Right atrium auricular region (tissue), 2 donors: ENCODE measurements at places on chromosomes 3 and 15. TPM values are rescaled to one million over a fixed set of nuclear protein-coding genes. Genes with fewer than 3 reads are reported as not detected.

LMAN1L gene
- 88.7 TPM for total RNA-seq

FRMD4B gene
- total RNA-seq, result 37.8 TPM

GCNT3 gene
- total RNA-seq, result not detected

MAP1A gene
- 39.3 TPM for total RNA-seq

GRCh38 chr3:171356251-171356650 is 104.0 kb downstream of the TNIK start:
- no peak overlapping the region for H3K4me3 ChIP-seq
- no peak overlapping the region for H3K27ac ChIP-seq
- H3K27me3 ChIP-seq, result no peaks in the 10 kb centered on the region

DNA sequence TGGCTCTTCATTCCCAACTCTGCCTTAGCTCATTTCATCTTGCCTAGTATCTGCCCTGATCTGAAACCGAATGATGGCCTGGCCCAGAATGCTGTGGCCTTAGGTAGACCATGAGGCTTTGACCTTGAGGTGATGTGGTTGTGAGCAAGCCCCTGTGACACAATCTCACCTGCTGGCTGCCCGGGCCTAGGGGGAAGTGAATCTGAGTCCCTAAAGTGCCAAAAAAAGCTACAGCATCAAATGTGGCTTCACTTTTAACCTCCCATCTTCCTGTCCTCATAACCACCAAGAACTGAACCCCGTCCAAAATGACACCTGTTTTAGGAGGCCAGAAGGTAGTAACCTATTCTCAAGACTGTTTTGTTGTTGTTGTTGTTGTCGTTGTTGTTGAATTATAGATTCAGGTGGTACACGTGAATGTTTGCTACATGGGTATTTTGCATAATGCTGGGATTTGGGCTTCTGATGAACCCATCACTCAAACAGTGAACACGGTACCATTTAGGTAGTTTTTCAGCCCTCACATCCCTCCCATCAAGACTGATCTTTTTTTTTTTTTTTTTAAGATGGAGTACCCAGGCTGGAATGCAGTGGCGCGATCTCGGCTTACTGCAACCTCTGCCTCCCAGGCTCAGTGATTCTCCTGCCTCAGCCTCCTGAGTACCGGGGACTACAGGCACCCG is 54.6 kb downstream of the MCCC1 start:
- no peak overlapping the region for H3K27ac ChIP-seq
- H3K4me1 ChIP-seq, result no peaks in the 10 kb centered on the region
- DNase-seq, result no peak
- no peaks in the 10 kb centered on the region for H3K27me3 ChIP-seq
- H3K4me3 ChIP-seq, result no peak overlapping the region

GRCh38 chr3:24272408-24272807 is 222.2 kb downstream of the THRB start:
- no peak overlapping the region for H3K4me3 ChIP-seq
- H3K4me1 ChIP-seq, result no peaks in the 10 kb centered on the region

DNA sequence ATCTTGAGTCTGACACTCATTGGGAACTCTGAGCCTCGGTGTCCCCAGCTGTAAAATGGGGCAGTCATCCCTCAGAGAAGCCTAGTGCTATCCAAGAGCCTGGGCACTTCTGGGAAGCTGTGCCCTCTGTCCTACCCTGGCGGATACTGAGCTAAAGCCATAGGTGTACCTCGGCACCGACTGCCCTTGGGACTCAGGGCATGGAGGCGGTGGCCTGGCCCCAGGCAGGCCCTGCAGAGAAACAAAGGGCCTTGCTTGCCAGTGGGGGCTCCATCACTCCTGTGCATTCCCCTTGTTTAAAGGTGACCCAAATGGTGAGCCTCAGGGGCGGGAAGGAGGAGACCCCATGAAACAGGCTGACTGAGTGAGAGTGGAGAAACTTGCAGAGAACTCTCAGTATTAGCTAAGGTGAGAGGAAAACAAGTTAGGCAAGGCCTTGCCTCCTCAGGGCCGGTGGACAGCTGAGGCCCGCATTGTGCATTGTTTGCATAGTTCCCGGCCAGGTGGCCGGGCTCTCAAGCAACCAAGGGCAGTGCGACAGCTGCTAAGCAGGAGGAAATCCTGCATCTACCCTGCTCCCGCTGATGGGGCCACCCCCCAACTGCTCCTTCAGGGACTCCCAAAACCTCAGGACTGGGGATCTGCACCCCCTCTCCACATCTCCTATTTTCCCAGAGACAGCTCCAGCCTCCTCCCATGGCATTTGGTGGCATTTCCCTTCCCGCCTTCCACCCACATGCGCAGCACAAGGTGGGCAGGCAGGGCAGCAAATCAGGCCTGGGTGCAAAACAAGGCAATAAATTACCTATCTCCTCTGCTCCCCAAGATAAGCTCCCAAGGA is 4.3 kb downstream of the PFKFB4 start:
- no peaks in the 10 kb centered on the region for H3K36me3 ChIP-seq
- H3K4me3 ChIP-seq, result no peak overlapping the region
- H3K27ac ChIP-seq, result no peak overlapping the region
- DNase-seq, result no peak

DNA sequence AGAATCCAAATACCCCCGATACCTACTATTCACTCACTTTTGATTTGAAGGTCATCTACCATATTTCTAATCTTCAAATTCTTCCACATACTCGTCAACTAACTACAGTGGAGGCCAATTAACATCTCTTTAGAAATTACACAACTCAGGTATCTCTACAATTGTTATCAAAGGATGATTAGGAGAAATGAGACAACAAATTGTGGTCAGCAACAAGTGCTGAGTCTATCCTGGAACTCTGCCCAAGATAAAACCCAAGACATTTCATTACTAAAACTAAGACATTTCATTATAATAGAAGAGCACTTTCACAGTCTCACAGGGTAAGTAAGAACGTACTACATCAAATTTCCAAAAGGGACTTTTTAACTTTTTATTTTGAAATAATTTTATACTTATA is 100.0 kb downstream of the TBC1D5 start:
- H3K36me3 ChIP-seq, result no peaks in the 10 kb centered on the region
- DNase-seq, result no peak
- H3K4me1 ChIP-seq, result no peaks in the 10 kb centered on the region
- no peak overlapping the region for H3K27ac ChIP-seq

DNA sequence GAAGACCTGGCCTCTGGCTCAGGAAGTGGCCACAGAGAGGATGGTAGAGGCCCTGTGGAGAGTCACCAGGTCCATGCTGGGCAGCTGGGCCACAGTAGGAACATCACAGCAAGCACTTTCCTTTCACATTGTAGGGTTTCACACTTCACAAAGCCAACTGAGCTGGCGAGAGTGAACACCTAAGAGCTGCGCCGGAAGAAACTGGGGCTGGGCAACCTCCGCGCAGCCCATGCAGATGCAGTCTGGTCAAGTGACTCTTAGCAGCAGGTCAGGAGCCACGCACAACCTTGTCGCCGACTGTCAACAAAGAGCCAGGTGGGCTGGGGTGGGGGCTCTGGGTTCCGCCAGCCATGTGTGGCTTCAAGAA is 15.3 kb upstream of the SHISA5 start:
- H3K4me3 ChIP-seq, result no peak overlapping the region
- no peak overlapping the region for H3K27ac ChIP-seq
- DNase-seq, result no peak
- no peaks in the 10 kb centered on the region for H3K4me1 ChIP-seq
- H3K27me3 ChIP-seq, result no peaks in the 10 kb centered on the region

- no peaks in the 10 kb centered on the region for H3K27me3 ChIP-seq
- no peak overlapping the region for H3K4me3 ChIP-seq
- no peaks in the 10 kb centered on the region for H3K4me1 ChIP-seq
- H3K36me3 ChIP-seq, result no peaks in the 10 kb centered on the region
- no peak for DNase-seq
Observed at GRCh38 chr3:69409831-69410230, 23.9 kb upstream of the FRMD4B start.

- H3K4me3 ChIP-seq, result no peak overlapping the region
- H3K4me1 ChIP-seq, result no peaks in the 10 kb centered on the region
- DNase-seq, result no peak
- no peak overlapping the region for H3K27ac ChIP-seq
- no peaks in the 10 kb centered on the region for H3K27me3 ChIP-seq
Observed at GRCh38 chr3:177494216-177494615, 296.9 kb upstream of the TBL1XR1 start.

GRCh38 chr3:184067573-184068055 is 14.8 kb downstream of the HTR3C start:
- H3K4me3 ChIP-seq, result no peak overlapping the region
- no peak overlapping the region for H3K27ac ChIP-seq
- no peaks in the 10 kb centered on the region for H3K4me1 ChIP-seq

- DNase-seq, result no peak
- no peaks in the 10 kb centered on the region for H3K27me3 ChIP-seq
- no peaks in the 10 kb centered on the region for H3K4me1 ChIP-seq
- H3K4me3 ChIP-seq, result peak overlapping the region; percentile 10
Observed at GRCh38 chr3:185215873-185216606, 37.8 kb downstream of the EHHADH start.
